ENCODE measurements at places on chromosomes 5 and 9.

GRCh38 chr5:45334939-45335338 lies 361.2 kb downstream of the HCN1 start:
- DNase-seq = no peak

DNA sequence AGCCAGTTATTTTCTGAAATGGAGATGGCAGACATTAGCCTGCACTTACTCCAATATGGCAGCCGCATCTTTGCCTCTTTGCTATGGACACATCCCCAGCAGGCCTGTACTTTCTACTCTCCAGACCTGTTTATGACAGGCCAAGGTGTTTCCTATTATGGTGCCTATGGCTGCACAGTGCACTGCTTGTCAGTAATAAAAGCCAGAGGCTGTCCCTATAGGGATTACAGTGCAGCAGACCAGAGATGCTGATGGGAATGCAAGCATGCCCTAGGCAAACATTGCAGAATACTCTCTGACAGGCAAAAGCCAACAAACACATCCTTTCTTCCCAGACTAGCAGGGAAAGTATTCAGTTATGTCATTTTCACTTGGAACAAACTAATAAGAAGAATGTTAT lies 442.9 kb downstream of the RAB3C start:
- DNase-seq = peak; percentile 71

DNA sequence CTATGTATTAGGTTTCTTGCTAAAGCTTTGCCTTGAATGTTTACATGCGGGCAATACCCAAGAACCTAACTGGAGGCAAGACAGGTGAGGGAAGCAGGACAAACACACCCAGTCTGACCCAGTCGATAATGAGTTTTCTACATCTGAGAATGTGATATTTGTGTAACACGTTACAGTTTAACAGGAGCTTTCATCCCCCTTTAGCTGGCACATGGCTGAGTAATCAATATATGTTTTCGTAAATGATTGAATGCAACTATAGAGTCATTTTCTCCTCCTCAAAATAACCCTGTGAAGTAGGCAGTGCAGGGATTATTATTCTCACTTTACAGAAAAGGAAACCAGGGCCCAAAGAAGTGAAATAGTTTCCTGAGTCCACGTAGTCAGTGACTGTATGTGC lies 84.7 kb upstream of the HTR4 start:
- DNase-seq = no peak

DNA sequence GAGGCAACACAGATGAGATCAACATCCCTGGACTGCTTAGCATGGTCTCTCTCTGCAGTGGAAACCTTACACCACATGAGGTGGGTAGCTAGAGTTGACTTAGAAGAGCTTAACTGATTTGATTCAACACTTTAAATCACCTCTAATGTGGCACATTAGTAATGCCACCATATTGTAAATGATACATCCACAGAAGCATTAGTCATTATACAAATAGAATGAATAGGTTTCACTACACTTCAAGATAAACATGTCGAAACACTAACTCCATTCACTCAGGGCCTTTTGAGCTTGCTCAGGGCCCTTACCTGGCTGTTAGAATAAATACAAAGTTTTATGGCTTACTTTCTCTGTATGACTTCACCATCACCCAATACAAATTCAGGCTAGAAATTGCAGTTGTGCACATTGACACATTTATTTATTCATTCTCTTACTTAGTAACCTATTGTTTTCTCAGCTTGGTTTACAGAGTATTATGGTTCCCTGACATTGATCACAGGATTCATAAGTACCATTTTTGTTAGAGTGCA lies 9.3 kb upstream of the SMAD5 start:
- peak; percentile 5 for DNase-seq

DNA sequence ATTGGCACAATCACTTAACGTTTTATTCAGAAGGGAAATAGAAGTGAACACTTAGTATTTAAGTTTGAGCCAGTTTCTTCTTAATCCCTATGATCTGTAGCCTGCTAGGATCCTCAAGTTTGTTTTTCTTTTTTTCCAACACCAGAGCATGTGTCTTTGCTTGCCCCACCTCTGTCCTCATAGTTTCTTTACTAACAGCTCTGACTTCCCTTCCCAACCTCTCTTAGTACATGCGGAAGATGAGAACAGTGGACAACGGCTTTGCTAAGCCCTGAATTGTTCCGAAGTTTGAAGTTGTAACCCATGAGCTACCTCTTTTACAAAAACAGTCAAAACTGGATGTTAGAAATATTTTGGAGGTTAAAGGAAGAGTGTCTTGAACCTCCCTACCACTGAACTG lies 61.7 kb upstream of the TAF11L2 start:
- DNase-seq = no peak

DNA sequence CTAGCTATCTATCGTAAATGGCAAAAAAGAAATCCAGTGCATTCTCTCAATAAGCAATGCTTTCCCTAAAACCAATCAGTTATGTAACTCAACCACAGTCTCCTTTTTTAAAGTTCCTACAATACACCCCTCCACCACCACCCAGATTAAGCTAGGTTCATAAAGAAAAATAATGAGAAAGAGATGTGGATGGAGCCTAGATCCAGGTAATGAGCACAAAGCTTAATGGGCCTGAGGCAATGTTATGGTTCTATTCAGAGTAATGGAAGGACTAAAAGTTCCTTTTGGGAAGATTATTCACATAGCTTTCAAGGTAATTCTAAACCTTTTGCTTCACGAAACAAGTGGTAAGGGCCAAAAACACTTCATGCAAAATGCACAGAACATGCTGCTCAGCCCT lies 113.5 kb downstream of the MPDZ start:
- DNase-seq = no peak

DNA sequence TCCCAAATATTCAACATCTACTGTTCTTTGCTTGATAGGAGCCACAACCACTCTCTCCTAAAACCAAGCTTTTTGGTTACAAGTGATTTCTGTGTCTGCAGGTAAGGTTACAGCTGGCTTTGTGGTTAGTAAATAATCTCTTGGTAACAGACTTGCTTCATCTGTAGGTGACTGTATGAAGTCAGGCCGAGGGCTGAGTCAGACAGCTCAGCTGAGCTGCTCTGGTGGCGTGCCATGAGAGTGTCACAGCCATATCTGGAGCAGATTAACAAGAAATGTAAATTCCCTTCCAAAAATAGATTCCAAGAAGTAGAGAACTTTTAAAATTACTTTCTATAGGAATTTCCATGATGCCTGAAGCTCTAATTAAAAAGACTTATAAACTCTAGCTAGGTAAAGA lies 23.7 kb upstream of the TAS2R1 start:
- peak; percentile 94 for DNase-seq

DNA sequence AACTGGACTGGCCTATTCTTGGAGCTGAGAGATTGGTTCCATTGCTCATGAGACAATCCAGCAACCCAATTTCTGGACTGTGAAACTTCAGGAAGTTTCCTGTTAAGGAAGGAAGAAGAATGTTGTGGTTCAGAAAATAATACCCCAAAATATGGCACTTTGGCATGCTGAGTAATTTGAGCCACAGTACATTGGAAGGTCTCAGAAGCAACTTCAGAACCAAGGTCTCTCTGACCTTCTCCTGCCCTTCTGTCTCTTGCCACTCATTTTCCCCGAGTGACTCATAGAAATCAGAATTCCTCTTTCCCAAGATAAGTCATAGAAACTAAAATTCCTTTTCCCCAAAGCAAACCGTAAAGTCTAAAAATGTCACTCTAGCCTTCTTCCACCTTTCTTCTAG lies 1366.1 kb downstream of the PTPRD start:
- DNase-seq = no peak

DNA sequence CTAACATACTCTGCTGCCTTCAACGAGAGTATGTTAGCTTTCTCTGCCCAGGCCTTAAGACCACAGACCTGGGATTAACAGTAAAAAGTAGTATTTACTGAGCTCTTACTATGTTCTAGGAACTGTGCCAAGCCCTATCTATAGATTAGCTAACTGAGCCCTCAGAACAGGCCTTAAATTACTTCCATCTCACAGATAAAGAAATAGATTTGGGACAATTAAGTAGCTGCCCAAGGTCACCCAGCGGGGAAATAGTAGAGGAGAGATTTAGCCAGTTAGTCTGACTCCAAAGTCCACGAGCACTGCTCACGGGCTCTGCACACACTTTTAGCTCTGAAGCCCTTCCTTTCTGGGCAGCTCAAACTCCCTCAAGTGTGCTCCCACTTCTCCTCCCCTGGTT lies 64.5 kb upstream of the EQTN start:
- DNase-seq = no peak

DNA sequence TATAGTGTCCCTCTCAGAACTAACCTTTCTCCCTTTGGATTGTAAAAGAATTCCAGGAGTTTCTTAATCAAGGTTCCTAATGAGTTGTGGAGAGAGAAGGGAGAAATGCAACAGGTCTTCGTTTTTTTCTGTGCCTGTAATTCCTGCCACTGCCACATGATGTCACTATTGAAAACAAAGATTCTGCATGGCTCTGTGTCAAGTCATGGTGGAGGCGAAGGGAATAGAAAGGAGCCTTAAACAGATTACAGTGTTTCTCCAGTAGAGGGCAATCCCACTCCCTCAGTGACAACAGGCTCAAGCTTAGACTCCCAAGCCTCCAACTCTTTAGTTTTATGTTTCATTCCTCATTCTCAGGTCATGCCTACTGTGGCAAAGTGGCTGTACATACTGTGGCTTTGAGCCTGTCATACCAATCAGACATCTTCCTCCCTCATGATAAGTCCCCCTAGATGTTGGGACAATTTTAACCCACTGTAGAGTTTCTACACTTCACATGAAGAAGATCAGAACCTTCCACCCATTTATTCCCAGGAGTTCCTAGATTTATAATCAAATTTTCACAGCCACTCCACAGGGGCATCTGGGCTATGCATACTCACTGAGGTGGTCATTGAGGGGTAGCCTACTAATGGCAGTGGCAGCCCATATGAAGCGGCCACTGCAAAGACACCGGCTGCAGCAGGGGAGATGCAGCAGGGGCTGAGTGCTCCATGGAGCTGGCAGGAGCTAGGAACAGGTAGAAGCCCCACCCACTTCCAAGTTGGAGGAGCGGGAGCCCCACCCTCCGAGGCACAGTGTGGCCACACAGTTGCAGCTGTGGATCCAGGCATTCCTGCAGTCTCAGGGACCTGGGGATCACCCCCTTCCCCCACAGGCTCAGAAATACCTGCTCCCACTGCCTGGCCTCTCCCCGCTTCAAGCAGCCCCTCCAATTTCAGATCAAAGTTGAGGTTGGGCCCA lies 97.4 kb upstream of the TRIM32 start:
- DNase-seq = peak; percentile 63

DNA sequence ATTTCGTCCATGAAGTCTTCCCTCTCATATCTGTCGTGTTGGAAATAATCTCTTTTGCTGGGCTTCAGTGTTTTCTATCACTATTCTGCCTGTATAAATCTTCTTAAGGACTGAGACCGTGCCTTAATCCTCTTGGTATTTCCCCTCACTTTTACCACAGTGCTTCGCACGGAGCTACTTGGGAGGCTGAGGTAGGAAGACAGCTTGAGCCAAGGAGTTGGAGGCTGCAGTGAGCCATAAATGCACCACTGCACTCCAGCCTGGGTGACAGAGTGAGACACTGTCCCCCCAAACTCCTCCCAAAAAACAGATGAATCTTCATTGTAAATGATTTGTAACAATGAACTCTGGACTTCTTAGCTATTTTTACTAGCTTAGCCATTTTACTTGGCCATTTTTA lies 57.8 kb downstream of the PHAX start:
- DNase-seq = peak; percentile 5

GRCh38 chr5:120419127-120419526 lies 45.0 kb upstream of the PRR16 start:
- peak; percentile 72 for DNase-seq

Data from fibroblast of skin of back (primary cell).